Right ventricle myocardium inferior (tissue), 1 donor: ENCODE measurements at places on chromosomes 5 and 9.

DNA sequence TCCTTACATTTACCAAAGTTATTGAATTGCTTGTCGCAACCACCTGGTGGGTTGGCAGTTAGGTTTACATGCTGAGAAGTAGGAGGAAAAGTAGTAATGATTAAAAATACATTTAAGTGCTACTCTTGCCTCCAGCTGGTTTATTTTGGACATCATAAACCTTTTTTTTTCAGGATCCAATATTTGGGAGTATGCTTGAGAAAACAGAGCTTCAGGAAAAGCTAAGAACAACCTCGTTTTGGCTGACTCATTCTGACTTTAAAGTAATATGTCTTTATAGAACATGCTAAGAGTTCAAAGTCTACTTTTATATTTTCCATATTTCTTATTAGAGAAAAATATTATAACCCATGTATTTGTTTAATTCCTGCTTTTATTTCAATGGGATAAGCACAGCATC is 41.7 kb upstream of the BNC2 start:
- DNase-seq: no peak

DNA sequence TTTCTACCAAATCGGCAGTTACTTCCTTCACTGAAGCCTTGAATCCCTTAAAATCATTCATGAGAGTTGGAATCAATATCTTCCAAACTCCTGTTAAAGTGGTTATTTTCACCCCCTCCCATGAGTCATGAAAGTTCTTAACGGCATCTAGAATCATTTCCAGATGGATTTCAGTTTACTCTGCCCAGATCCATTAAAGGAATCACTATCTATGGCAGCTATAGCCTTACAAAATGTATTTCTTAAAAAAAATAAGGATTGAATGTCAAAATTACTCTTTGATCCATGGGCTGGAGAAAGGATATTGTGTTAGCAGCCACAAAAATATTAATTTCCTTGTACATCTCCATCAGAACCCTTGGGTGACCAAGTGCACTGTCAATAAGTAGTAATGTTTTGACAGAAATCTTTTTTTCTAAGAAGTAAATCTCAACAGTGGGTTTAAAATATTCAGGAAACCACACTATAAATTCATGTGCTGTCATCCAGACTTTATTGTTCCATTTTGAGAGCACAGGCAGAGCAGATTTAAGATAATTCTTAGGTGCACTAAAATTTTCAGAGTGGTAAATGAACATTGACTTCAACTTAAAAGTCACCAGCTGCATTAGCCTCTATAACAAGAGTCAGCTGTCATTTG is 767.7 kb downstream of the DTWD2 start:
- DNase-seq: no peak

DNA sequence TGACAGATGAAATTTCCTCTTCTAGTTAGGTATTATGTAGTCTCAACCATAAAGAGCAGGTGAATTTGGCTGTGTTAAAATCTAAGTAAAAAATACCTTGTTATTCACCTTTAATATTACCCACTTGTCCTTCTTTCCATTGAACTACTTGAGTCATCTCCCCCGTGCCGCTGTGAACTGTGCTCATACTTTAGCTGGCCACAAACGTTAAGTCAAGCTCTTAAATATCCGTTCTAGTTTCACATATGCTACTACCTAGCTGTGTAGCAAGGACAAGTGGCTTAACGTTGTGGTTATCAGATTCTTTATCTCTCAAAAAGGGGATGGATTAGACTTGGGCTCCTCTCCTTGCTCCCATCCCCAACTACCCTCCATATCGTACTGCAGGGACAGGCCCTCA is 110.4 kb downstream of the EFNA5 start:
- DNase-seq: no peak

DNA sequence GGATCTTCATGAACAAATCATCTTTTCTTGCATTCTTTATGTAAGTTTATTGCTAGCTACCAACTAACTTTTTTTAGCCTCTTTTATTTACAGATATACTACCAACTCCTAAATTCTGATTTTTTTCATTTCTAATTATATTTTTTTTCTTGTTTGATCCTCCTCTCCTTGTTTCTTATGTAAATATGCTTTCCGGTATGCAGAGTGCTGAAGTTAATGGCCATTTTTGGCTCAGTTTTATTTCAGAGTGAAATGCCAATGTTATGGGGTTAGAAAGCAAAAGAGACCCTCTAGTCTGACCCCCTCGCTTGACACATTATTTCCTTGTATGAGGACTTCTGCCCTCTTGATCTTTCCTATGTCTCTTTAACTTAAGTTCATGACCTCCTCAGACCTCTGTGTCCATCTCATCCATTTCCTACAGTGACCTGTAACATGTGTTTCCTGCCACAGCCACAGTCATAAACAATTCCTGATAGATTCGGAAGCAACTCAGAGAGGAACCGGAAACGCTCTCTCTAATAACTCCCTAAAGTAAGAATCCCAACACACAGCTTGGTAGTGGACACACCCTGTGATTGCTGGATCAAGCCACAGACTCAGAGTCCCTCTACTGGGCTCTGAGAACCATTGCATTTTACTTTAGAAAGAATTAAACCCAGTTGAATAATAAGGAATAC is 42.9 kb upstream of the AFAP1L1 start:
- no peak for DNase-seq

DNA sequence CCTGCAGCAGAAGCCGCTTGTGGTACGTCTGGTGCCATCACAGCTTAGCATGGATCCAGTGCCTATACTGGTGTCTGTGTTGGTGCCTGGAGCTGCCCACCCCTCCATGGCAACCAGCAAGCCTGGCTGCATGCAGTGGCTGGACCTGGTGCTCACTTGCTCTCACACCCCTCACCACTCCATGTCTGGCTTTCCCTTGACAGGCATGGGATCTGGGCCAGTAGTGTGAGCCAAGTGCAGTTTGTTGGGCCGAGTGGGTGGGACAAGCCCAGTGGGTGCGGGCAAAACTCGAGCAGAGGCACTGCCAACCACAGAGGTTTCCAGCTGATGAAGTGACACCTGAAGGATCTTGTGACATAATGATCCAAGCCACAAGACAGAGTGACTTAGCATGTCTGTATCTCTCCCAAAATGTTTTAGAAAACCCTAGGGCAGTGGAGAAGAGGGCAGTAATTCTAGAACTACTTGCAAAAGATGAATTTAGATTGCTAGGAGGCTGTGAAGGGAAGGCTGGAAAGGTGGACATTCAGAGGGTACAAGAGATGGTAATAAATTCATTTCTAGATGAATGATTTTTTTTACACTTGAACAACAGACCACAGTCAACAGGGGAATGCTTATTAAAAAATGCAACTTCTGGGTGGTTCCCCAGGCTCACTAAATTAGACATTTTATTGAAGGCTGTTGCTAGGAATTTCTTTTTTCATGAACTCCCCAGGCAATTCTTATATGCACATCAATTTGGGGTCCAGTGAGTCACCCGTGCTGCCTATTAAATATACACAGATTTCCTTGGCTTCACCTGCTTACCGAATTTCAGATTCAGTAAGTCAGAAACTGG is 660.3 kb downstream of the TLR4 start:
- peak; percentile 28 for DNase-seq

DNA sequence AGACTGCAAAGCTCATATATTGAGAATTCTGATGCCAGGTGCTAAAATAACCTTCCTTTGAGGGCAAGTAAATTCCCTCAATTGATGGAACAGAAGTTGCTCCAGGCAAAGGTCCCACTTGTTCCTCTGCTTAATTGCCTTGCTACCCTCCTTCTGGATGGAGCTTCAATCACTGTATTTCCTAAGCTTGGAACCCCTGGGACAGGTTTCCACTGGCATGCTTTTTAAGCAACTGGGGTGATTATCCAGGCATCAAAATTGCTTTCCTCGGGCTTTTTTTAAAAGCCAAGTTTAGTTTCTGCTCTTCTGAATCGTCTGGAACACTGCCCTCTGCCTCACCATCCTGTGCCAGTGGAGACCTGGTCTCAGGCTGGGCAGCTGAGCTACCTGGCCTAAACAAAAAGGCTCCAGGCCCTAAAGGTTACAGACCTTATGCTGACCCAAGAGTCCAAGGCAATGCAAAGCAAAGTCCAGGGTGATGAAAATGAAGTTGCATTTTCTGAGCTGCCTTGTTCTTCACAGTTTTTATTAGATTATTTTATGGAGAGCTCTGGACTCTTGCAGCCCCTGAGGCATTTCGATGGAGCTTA is 167.9 kb upstream of the CD180 start:
- DNase-seq: no peak

DNA sequence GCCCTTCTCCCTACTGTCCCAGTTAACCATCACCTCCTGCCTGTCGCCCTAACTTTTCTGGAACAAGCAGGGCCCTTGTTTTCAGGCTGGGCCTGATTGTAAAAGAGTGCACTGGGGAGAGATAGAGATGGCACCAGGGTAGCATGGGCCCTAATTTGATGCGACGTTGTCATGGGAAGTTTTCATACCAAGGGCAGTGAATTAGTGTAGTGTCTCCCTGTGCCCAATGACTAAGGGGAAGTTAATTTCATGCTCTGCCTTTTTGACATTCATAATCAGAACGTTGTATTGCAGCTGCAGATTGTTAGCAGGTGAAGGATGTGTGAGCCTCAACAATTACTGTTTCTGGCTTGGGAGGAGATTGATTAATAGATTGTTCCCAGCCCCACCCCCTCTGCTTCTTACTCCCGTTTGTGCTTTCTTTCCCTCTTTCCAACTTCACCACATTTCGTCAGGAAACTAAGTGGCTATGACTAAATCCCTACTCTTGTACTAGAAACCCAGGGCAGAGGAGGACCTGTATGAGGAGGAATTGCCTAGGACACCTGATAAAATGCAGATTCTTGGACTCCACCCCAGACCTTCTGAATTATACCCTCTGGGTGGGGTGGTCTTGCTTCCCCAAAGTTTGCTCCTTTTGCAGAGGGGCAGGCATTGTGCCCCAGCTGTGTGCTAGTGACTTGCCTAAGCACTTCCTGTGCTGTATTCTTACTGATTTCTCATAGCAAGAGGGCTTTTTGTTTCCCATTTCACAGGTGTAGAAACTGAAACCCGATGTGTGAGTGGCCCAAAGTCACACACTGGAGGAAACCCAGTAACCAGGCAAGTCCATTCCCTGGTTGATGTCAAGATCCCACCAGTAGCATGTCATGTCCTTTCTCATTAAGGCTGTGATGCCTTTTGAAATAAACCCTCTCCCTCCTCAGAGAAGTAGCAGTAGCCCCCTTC is 56.3 kb downstream of the DAB2IP start:
- DNase-seq: peak; percentile 21

DNA sequence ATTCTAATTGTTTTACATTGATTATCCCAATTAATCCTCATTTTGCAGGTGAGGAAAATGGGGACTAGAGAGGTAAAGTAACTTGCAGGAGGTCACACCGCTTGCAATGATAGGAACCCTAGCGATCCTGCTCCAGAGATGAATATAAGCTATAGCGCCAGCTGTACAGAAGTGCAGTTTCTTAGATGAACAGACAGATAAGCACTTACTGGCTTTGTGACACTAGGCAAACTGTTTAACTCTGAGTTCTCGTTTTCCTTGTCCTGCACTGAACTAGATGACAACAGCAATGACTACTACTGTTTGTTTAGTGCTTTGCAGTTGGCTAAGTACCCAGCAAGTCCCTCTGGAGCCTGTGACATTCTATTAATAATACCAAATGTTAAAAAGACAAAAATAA is 11.1 kb downstream of the LHX6 start:
- no peak for DNase-seq
